Iris pigment epithelial cell (primary cell): ENCODE measurements at places on chromosomes 4 and X.

DNA sequence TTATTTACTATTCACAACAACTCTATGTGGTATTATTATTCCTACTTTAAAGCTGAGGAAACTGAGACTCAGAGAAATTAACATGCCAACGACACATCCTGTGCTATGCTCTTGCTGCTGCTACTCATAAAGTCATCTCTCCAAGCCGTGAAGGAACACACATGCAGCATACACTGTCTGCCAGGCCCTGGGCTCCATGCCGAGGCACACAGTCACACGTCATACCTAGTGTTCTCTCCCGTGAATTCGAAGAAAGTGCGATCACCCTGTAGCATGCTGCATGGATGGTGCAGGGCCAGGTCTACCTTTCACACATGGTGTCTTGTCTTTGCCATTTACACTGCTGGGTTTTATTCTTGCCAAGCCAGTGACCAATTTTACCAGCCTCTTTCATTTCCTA lies 34.1 kb downstream of the TBC1D1 start:
- no peak for DNase-seq

- no peak for DNase-seq
Observed at GRCh38 chr4:150316332-150317205, 238.3 kb downstream of the DCLK2 start.

- no peak for DNase-seq
Observed at GRCh38 chr4:123093236-123093635, 170.8 kb upstream of the NUDT6 start.

DNA sequence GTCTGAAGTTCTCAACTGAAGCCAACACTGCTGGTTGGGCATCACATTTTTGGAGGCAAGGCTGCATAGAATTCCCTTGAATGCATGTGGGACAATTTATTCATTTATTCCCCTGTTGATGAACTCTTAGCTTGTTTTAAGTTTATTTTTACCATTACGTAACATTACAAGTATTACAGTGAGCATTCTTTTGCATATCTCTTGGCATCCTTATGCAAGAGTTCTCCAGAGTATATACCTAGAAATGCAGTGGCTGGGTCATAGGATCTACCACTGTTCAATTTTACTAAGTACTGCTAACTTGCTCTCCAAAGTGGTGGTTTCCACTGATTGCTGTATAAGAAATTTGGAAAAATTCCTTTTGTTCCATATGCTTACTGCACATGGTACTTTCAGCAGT lies 66.5 kb downstream of the UCHL1 start:
- DNase-seq, result peak; percentile 81

DNA sequence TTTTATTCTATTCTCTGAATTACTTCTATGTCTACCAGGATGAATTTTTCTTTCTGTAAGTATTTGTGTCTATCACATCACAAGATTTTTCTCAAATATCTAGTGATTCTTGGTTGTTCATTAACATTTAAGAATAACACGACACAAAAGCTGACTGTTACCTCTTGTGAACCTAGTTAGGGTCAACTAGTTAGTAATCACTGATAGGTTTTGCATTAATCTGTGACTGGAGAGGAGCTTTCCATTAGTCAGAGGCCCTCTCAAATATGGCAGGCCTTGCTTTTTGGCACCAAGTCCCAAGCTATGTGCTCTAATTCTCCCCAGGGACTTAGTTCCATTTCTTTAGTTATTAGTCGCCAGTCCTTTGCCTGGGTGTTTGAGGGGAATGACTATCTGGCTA lies 259.2 kb downstream of the CFAP299 start:
- DNase-seq, result no peak

GRCh38 chr4:18227880-18228279 lies 206.3 kb upstream of the LCORL start:
- DNase-seq, result no peak

DNA sequence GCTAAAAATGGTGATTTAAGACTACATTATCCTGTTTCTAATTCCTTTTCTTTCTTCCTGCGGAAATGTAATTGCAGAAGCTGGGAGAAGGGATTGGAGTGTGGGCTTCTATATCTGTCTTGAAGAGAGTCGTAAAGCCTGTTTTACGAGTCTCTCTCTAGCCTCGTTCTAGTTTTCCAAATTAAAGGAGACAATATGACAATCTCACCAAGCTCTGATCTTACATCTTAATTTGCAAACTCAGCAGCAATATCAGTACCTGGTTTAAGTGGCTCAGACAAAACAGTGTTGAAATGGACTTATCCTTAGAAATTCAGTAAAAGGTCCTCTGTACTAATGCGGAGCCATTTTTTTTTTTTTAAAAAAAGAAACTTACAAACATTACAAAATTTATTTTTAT lies 349.5 kb upstream of the HAND2 start:
- DNase-seq, result no peak

DNA sequence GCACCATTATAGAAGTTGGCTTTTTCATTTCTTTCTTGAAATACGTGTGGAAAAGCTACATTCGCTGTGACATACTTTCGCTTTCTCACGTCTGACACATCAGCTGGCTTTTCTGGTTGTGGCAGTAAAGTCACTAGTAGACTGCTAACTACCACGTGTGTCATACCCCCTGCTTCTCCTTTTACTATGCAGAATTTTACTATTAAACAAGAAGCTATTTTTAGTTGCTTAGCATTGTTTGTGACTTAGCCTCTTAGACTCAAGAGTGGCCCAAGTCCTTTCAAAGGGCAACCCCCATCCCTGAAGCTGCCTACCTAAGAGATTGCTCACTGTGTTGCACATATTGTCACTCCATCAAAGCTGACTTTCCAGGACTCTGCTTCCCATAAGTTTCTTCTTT lies 2.1 kb upstream of the IL2 start:
- DNase-seq, result no peak

- no peak for DNase-seq
Observed at GRCh38 chrX:98480606-98481005, 1596.9 kb downstream of the RPA4 start.

DNA sequence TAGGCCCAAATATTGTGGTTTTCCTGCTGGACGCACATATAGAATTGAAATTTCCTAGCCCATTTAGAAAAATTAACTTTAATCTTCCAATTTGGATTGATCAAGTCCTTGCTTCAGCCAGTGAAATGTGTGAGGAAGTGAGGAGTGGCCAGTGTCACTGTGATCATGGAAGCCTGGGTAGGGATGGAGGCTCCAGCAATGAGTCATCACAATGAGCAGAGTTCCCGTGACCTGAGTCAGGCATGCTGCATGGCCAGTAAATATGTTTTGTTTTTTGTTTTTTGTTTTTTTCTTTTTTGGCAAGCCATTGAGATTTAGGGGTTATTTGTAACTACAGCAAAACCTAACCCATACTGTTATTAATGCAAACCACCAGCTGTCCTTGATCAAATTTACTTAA lies 52.1 kb downstream of the IDS start:
- DNase-seq, result peak; percentile 25

DNA sequence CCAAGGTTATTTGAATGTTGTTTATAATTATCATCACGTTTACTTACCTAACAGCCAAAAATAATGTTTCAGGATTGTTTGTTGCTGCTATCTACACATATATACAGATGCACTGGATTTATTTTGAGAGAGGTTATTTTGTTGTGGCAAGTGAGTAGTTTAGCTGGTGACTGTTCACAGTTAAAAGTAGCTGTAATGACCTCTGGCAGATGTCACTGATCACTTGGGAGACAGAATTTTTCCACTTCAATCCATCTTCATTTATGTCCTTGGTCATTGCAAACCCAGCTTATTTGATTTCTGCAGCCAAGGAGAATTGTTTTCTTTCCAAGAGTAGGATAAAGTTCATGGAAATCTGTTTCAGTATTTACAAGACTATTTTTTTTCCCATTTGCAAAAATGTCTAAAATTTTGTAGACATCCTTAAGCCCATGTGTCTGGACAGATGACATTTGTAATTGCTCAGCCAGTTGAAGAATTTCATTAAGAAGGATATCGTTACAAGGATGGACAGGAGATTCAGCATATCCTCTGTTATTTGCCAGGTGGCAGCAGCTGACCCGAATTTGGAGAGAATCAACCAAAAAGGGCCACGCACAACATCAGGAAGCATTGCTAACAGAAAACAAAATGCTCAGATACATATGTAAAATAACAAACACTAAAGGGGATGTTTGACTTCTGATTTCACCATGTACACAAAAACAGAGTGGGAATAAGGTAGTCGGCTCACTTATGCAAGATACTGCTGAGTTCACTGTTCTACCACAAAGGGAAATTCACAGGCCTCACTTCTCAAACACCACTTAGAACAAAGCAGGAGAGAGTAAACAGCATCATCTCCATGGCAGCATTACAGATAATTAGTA lies 64.5 kb downstream of the GPRIN3 start:
- no peak for DNase-seq

DNA sequence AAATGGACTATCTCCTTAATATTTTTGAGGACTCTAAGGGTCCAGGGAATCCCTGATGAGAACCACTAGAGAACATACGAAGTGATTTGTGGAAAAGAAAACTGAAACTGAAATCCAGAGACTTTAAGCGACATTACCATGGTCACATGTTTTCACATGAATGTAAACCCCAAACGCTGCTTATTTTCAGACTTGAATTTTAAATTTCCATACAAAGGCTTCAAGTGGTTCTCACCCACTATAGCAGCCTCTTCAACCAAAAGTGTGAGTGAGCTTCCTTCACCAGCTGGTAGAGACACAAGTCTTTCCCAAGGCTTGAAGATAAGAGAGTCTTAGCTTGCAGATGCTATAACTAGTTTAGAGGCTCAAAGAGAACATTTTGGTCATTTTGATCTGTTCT lies 232.7 kb downstream of the MGST2 start:
- DNase-seq, result no peak

DNA sequence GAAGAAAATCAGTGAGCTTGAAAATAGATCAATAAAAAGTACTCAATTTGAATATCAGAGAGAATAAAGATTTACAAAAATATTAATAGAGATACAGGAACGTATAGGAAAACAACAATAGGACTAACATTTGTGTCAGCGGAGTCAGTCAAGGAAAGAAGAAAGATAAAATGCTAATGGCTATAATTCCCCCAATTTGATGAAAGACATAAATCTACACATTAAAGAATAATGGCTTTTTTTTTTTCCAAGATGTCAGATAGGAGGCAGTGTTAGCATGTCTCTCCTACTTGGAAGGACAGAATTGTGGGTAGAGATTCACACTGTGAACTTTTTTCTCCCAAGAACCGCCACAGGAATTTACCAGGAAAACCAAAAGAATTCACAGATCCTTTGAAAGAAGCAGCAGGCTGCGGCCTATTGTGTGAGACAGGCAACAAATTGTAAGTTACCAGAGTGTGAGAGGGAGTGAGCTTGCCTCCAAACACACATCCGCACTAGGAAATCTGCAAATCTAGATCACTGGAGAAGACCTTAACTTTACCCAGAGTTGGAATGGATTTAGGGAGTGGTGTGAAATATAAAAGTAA lies 249.9 kb downstream of the PRDM5 start:
- no peak for DNase-seq

DNA sequence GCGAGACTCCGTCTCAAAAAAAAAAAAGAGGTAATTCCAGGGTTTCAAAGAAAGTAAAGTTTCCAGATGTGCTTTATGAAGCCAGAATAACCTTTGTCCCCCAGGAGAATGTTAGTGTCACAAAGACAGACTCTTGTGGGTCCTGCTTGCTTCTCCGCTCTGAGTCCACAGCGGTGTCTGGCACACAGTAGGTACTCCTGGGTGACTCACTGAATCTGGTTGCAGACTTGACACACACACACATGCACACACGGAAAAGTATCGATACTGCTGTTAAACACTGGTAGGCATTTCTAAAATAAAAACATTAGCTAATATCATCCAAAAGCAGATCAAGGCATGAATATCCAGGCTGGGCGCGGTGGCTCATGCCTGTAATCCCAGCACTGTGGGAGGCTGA lies 22.9 kb downstream of the TMEM187 start:
- DNase-seq, result no peak

- no peak for DNase-seq
Observed at GRCh38 chrX:119778829-119779228, 12.6 kb downstream of the RPL39 start.

DNA sequence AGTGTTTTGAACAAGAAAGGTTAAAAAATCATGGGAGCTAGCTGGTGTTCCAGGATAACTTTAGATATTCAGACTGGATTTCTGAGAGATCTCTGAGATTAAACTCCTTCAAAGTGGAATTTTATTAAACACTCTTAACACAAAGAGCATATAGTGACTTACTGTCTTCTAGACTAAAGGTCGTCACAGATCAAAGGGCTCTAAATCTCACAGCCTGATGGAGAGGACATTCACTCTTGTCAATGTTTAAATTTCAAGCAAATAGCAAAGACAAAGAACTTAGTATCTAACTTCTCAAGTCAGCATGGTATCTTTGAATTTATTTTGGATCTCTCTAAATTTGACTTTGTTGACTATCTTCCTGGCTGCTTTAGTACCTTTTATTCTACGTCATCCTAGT lies 53.7 kb upstream of the NUDT6 start:
- no peak for DNase-seq

DNA sequence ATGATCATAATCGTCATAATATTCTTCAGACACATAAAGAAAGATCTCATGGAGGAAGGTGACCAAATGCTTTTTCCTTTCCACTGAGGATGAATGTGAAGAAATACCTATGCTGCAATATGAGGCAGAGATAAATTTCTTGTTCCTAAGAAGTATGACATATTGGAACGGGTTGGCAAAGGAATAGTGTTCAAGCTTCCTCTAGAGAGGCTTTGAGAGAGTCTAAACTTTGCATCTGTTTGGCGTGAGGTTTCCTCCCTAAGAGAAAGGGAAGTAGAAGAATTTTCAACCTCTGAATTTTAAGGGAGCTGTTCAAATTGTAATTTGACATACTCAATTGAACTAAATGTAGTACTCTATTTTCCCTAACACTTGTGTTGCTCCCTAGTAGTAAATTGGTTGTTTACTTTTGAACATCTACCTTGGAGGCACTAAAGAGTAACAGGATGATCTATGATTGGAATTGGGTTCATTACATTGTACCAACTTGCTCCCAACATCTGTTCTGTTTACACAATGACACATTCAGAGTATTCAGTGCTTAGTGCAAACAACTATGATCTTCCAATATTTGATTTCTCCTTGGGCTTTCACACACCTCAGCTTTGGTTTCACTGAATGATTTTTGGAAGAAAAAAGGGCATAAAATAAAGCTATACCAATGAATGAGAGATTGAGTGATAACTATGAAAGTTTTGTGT lies 122.0 kb downstream of the CORIN start:
- no peak for DNase-seq

- peak; percentile 6 for DNase-seq
Observed at GRCh38 chrX:19625612-19626011, 110.3 kb upstream of the MAP3K15 start.

GRCh38 chrX:40864972-40865371 lies 129.6 kb upstream of the MED14 start:
- peak; percentile 91 for DNase-seq
